SK-N-DZ (cell line): ENCODE measurements at places on chromosomes 5 and 9.
A peak's percentile ranks its signal among the peaks of the same experiment; 100 is the strongest.

DNA sequence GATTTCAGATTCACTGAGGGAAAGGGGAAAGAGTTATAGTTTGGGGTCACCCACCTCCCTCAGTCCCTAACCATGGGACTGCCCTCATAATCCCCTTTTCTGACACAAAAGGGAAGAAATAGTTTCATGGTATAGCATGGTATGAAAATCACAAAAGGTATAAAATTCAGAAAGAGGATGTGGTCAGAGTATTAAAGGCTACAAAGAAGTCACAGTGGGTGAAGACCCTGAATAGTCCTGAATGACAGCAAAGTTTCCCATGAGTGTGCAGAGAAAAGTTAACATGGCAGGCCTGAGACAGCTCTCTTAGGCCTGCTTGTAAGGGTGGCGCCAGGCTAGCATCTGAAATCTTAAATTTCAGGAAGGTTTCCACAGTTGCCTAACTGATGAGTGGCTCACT lies 290.6 kb upstream of the ZNF608 start:
- DNase-seq, result no peak

DNA sequence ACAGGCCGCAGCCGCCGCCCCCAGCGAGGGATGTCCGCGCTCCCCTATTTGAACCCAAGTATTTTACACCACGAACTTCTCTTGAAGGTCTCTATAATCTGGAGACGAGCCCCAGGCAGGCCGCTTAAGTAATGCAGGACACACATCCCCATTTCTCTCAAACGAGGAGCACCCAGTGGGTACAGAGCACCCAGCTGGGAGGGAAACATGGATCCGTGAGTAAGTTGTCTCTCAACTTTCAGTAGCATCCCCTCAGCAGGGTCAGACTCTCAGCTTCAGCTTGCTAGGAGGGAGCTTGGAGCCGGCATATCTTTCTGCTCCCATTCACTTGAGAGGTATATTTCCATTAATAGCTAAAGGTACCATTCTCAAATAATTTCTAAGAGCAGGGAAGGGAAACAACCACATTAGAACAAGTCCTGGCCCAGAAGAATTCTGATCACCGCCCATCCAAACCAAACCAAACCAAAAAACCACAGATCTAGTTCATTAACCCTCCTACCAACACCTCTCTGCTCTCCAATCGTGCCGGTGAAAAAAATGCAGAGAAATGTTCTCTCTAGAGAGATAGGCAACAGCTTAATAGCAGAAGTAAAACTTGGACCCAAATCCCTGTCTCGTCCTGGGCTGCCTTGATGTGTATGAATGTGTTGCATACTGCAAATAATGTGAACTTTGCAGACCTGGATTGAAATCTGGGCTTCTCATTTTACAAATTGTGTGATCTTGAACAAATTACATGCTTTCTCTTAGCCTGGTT lies 910 bp downstream of the TDRD7 start:
- no peak for DNase-seq

DNA sequence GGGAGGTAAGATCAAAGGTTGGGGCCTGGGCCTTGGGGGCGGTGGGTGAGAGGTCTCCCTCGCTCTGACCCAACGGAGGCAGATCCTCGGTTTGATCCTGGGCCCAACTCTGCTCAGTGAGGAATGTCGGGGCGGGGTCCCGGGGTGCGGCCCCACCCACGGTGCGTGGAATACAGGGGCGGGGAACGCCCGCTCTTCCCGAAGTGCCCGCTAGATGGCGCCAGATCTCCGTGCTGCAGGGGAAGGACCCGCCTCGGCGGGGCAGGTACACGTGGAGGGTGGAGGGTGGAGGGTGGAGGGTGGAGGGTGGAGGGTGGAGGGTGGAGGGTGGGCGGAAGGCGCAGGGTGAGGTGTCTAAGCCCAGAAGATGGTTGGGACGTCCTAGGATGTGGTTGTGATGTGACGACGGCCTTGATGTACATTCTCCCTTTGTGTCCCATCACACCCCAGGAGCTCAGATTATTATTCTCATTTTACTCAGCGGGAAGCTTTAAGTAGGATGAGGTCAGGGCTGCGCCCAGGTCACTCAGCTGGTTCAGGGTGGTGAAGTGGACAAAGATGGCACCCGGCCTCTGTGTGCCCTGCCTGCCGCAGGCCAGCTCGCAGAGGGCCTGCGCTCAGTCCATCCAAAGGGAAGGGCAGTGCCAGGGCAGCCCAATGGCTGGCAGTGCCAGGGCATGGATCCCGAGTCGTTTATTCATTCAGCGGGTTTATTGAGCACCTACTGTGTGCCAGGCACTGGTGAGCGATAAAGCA lies 9.4 kb upstream of the RPS14 start:
- DNase-seq, result peak; percentile 70

- no peak for DNase-seq
Measured at GRCh38 chr5:34550964-34551363, 105.2 kb upstream of the RAI14 start.

DNA sequence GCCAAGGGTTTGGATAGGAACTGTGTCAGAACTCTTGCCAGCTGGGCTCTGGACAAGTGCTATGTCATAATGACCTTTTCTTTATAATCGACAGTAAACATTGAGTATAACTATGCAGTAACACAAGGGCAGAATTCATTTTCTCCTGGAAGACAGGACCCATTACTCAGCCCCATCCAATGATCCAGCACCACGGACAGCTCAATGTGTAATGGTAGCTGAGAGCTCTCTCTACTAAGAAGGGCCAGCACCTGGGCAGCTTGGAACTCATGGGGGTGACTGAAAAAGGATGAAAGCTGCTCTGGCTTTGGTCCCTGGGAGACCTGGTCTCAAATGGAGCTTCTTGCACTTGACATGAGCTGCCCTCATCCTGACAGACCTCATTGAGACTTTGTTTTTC lies 347.8 kb downstream of the TRIM32 start:
- no peak for DNase-seq

GRCh38 chr5:52656569-52657246 lies 131.0 kb upstream of the ITGA1 start:
- DNase-seq, result no peak

GRCh38 chr9:107705521-107705920 lies 216.0 kb upstream of the KLF4 start:
- DNase-seq, result no peak

DNA sequence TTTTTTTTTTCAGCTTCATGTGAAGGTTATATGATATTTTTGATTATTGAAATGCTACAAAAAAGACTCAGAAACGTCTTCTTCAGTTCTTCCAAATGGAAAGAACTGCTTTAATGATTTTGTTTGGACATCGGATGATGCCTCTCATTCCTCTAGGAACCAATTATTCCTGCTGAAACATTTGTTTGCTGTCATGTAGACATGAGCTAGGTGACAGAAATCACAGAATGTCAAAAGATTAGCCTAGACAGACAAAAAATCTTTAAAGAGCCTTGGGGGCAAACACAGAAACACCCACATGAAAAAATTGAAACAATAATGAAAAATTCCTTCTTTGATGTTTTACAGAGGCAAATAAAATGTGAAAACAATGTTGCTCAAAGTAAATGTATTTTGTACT lies 244.2 kb upstream of the EDIL3 start:
- DNase-seq, result no peak

GRCh38 chr5:61667525-61668218 lies 335.6 kb downstream of the ZSWIM6 start:
- no peak for DNase-seq

DNA sequence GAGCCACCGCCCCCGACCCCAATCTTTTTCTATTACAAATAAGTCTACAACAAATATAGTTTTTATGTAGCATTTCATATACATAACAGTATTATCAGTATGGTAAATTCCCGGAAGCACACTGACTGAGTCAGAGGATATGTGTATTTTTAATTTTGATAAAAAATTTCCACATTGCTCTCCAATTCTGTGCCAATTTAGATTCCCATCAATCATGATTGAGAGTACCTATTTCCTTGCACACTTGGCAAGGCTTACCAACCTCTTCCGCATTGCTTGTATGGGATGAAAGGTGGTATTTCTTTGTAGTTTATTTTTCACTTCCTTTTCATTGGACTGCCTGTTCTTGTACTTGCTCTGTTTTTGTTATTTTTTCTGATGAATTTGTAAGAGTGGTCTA lies 204.6 kb downstream of the RFX3 start:
- DNase-seq, result no peak

- DNase-seq, result no peak
Measured at GRCh38 chr9:111916234-111916645, 19.6 kb downstream of the UGCG start.

GRCh38 chr5:131068893-131069643 lies 96.0 kb downstream of the HINT1 start:
- DNase-seq, result no peak

GRCh38 chr9:113914517-113914916 lies 38.4 kb downstream of the ZNF618 start:
- no peak for DNase-seq

DNA sequence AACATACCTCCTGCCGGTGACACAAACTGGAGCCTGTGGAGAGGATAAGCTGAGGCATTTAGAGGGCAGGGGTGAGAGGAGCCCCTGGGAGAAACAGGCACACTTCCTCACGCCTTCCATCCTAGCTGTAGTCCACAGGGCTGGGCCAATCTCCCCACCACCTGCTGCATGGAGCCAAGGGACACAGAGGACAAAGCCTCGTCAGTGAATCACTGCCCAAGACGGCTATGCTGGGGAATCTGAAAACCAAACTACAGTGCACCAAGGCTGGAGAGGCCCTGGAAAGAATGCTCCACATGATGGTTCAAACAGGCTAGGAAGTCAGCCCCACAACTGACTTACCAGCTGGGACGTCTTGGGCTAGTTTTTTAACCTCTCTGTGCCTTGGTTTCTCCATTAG lies 57.0 kb downstream of the SHB start:
- no peak for DNase-seq

GRCh38 chr5:170183816-170184687 lies 48.7 kb upstream of the C5orf58 start:
- DNase-seq, result peak; percentile 73

DNA sequence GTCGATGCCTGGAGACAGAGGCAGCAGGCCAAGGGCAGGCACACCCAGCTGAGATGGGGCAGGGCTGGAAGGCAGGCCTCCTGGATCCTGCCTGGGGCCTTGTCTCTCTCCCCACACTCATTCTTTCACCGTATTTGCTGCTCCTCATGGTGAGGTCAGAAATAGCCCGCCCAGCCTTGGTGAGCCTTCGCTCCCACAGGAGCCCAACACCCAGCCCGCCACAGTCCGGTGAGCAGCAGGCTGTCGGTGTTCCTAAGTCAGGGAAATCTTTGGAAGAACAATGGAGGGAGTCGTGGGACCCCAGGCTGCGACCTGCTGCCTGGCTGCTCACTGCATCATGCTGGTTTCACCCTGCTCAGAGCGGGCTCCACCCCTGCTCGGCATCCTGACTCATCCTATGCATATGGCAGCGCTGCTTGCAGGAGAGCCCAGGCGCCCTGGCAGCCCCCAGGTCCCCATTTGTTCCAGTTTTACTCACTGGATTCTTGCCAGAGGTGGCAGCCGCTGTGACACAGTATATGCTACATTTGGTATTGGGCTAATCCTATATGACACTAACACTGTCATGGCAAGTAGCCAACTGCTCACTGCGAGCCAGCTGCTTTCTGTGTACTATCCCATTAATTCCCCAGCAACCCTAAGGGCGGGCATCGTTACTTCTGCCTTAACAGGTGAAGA lies 53.2 kb upstream of the NCS1 start:
- no peak for DNase-seq

GRCh38 chr5:150026682-150027172 lies 26.2 kb downstream of the HMGXB3 start:
- no peak for DNase-seq

DNA sequence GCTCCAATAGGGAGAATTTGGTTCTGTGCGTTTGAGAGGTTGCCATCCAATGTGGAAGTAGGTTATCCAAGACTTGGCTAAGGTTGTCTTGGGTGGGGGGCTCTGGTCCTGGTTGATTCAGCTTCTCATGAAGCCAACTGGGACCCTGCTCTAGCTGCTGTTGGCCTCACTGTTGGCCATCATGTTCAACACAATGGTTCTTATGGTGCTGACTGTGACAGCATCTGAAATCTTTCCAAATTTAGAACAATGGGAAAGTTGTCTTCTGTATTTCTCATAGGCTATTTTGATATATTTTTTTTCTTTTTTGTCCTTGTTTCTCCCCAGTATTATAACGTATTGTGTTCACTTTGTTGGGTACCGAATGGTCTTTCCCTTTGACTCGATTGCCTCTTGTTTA lies 71.9 kb downstream of the GDNF start:
- DNase-seq, result no peak

DNA sequence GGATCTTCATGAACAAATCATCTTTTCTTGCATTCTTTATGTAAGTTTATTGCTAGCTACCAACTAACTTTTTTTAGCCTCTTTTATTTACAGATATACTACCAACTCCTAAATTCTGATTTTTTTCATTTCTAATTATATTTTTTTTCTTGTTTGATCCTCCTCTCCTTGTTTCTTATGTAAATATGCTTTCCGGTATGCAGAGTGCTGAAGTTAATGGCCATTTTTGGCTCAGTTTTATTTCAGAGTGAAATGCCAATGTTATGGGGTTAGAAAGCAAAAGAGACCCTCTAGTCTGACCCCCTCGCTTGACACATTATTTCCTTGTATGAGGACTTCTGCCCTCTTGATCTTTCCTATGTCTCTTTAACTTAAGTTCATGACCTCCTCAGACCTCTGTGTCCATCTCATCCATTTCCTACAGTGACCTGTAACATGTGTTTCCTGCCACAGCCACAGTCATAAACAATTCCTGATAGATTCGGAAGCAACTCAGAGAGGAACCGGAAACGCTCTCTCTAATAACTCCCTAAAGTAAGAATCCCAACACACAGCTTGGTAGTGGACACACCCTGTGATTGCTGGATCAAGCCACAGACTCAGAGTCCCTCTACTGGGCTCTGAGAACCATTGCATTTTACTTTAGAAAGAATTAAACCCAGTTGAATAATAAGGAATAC lies 42.9 kb upstream of the AFAP1L1 start:
- no peak for DNase-seq

GRCh38 chr5:31630931-31631330 lies 8.0 kb upstream of the PDZD2 start:
- DNase-seq, result peak; percentile 82

DNA sequence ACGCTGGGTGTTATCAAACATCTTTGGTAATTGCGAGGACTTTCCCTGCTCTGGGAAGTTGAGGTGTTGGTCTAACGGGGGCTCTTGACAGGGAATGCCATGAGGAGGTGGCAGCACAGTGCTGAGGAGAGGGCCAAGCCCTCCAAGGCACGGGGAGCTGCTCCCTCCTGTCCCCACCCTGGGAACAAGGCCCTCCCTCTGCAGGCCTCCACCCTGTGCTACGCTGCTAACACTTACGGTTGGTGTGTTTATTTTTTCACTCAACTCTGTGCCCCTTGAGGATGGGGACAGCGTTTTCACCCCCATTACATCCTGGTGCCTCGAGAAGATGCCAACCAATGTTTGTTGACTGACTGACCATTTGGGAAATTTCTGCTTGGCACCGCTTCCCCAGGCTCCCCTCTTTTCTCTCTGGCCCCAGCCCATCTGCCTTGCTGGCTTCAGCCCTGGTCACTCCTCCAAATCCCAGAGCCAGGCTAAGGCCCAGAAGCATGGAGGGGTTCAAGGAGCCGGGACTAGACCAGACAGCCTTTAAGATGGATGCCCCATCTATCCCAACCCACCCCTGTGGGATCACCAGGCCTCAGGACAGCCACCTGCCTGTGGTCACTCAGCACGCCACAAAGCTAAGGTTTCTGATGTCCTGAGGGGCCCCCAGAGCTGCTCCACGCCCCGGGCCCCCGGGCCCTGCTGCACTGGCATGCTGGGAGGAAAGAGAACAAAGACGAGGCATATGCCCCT lies 125.7 kb downstream of the BARX1 start:
- no peak for DNase-seq

- no peak for DNase-seq
Measured at GRCh38 chr5:78720227-78720985, 71.8 kb upstream of the LHFPL2 start.

GRCh38 chr5:82150559-82150958 lies 127.6 kb downstream of the RPS23 start:
- no peak for DNase-seq

- DNase-seq, result peak; percentile 10
Measured at GRCh38 chr5:148005788-148006520, 57.8 kb upstream of the SPINK5 start.
